MV-4-11 (cell line): ENCODE measurements at places on chromosomes 7 and 10.

DNA sequence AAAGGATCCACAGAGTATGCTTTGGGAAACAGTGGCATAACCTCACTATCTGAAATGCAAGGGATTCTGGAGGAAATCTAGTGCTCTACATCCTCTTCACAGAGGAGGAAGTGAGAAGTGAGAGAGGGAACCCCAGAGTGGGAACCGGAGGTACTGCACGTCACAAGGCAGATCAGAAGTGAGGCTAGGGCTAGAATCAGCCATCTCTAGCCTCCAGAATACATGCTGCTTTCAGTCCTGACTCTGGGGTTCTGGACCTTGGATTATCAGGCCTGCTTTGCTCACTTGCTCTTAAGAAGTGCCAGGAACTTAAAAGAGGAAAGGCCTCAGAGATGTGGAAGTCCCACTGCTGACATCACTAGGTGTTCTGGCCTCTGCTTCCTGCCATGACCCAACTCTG lies 25.7 kb downstream of the ZNF503 start:
- peak; percentile 86 for DNase-seq

- peak; percentile 40 for DNase-seq
Measured at GRCh38 chr7:55478700-55479099, 93.6 kb downstream of the VOPP1 start.

DNA sequence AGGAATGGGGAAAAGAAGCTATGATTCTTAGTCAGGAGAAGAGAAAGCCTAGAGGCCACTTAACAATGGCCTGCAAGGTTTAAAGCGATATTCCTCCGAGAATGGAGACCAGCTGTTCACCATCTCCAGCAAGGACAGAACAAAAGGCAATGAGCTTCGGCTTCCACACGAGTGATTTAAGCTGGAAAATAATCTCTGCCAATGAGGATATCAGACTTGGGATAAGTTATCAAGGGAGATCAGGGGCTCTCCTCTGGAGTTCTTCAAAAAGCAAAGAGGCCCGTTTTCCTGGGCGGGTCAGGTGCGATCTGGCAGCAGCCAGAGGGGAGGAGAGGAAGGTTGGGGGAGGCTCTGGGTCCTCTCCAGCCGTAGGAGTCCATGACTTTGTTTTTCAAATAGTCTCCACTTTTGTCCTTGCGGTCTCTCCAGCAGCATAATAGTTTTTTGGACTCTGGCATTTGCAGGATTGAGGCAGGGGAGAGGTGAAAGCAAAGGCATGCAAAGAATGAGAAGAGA lies 211.3 kb downstream of the SKIDA1 start:
- no peak for DNase-seq

GRCh38 chr10:52525761-52526160 lies 211.7 kb downstream of the DKK1 start:
- DNase-seq, result no peak

DNA sequence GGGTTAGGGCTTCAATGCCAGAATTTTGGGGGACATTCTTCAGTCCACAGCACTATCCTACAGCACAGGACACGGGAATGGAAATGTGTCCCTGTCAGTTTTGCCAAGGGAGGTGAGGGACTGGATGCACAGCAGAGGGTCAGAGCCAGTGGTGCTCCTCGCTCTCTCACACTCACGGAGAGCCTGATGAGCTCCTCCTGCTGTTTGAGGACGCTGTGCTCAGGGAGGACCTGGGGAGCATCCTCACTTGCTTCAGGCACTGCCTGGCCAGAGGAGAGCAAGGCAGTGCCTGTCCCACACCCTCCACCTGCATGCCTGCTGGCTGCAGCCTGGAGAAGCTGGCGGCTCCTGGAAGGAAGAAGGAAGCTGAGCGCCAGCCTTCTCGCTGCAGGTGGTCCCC lies 58.6 kb downstream of the RAMP3 start:
- no peak for DNase-seq

DNA sequence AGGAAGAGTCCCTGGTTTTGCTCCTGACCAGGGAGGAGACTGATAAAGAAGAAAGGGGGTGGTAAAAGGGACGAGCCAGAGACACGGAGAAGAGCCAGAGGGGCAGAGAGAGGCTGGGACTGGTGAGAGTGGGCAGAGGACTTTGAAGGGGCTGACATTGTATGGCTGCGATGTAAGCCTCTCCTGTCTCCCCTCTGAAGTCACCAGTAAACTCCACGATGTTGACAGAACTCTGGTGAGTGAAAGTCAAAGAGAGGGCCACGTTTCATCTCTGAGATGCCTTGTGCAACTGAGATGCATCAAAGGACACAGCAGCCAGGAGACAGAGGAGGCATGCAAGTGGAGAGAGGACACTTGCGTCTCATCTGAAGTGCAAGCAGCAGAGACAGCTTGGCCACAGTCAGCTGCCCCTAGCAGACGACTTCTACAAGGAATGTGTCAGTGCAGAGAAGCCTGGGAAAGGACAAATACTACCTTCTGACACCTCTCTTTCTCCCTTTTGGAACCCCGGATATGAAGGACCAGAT lies 54.3 kb downstream of the SMKR1 start:
- DNase-seq, result no peak

GRCh38 chr10:112115781-112116385 lies 67.7 kb downstream of the GPAM start:
- peak; percentile 35 for DNase-seq

GRCh38 chr10:45441239-45442190 lies 67.5 kb downstream of the ALOX5 start:
- no peak for DNase-seq

DNA sequence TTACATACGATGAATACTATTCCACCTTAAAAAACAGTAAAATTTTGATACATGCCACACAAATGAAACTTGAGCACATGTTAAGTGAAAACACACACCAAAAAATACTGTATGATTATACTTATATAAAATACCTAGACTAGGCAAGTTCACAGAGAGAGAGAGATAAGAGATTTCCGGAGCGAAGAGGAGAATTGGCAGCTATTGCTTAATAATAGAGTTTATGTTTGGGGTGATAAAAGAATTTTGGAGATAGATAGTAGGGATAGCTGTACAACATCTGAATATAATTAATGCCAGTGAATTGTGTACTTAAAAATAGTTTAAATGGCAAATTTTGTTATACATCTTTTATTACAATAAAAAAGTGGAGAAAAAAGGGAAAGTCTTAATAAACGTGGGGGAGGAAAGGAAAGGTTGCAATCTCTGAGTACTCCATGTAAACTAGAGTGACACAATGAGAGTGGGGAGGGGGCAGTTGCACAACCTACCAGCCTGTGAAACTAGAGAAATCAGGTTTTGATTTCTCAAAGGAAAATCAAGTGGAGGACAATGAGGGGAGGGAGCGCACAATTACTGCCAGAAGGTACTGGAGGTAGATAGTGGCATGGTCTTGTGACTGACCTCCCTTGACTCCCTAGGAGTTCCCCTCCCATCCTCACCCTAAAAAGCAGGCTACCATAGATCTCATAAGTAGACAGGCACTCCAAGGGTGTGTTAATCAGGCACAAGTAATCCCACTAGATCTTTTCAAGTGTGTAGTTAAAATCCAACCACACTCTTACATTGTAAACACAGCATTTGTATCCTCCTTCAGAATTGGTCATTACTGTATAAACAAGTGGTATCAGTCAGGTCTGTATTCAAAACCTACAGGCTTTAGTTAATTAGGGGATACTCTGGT lies 31.6 kb upstream of the ANK3 start:
- no peak for DNase-seq

GRCh38 chr10:35400595-35401268 lies 64.4 kb downstream of the CCNY start:
- DNase-seq, result no peak

DNA sequence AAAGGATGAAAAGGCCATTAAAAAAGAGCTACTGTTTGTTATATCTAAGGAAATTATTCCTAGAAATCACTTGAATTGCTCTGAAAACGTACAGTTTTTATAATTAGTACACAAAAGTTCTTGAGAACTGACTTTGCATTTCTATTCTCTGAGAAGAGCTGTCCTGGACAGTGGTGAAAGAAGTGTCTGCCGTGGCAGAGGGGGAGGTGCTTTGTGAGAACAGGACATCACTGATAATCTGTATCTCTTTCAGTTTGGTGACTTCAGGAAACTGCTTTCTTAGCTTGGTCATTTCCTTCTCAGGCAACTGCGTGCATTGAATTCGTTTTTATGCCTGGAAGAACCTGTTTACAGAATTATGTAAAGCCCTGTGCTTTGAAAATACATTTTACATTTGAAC lies 52.1 kb downstream of the POLL start:
- DNase-seq, result no peak

- DNase-seq, result no peak
Measured at GRCh38 chr10:17059197-17059688, 70.4 kb downstream of the CUBN start.

DNA sequence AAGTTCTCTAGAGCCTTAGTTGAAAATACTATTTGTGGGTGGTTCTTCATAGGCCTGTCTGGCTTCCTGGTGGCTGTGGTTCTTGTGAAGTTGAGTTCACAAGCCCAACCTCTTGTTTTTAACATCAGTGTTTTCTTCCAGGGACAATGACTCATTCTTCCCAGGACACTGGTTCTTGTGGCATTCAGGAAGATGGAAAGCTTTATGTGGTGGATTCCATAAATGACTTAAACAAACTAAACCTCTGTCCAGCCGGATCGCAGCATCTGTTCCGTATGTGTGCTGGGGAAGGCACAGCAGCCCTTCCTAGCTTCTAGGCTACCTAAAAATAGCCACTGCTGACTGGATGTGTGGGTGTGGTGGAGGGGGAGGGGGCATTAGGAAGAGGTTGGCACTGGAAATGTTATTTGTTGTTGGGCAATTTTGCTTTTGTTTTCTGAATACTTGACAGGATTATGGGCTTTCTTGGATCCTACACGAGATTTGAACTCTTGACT lies 3.9 kb downstream of the LSMEM1 start:
- no peak for DNase-seq

DNA sequence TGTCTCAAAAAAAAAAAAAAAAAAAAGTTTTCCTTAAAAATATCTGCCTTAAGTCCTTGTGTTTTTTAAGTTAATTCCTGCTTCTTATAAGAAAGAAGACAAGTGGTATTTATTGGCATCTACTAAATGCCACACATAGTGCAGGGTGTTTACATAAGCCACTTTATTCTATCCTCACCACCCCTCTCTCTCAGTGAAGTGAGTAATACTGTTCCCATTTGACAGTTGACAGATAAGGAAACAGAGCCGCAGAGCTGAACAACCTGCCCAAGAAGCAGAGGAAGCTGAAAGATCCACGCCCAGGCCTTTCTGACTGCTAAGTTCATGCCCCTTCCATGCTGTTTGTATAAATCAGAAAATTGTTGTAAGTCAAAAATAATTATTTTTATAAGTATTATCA lies 54.1 kb downstream of the ABLIM1 start:
- DNase-seq, result peak; percentile 27

DNA sequence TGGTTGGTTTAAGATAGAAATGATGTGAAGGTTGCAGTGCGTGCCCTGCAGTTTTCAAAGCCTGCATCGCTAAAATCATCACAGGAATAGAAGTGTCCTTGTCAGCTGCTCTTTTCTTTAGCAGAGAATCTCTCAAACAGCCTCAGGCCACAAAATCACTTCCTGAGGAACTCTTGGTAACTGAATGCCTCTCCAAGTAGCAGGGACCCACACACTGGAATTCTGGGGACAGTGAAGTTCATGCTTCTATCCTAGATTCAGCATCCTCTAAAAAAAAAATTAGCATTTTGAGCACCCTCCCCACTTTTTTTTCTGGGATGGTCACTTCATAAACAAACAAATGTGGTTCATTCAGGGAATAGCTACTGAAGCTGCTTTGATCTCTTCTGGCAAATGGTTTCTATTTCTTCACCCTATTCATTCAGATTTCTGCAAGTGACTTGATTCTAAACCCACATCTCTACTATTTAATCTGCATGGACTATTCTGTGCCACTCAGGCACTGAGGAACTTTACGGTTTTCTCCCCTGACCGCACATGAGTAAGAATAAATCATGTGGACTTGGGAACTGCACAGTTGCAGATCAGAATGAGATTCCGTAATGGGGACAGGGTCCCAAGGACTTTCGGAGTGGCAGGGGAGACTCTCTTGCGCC lies 306.9 kb downstream of the FRMD4A start:
- DNase-seq, result peak; percentile 21

- peak; percentile 23 for DNase-seq
Measured at GRCh38 chr10:9342885-9343570, 1288.5 kb downstream of the GATA3 start.

- DNase-seq, result no peak
Measured at GRCh38 chr10:118633786-118634185, 38.3 kb upstream of the PRLHR start.

DNA sequence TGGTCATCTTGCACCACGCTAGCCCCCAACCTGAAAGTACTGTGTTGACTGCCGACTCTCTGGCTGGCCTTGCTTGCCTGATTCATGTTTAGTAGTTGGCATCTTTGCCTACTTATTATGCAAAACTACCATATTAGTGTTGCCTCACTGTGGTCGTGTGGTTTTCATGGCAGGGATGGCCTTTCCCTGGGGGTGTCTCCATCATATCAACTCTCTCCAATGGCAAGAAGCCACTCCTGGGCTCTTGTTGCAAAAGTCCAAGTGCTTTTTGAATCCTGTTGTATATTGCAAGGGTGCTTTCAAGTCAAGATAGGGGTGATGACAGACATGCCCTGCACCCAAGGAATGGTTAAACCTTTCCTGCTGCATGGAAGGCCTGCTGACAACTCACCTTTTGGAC lies 39.4 kb downstream of the ABLIM1 start:
- no peak for DNase-seq

DNA sequence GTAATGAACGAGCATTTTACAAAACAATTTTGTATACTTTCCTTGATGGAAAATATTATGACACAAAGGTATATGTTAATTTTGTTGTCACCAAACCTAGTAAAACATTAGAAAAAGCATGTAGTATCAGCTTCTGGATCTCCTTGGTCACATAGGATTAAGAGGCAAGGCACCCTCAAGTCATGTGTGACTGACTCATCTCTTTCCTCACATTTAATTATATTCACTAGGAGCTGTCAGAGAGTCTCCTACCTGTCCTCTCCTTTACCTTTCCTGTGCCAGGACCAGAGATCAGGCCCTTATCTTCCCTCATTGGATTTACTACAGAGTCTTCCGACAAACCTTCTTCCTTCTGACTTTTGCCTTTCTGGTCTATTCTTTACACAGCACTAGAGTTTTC lies 111.3 kb upstream of the RPA3 start:
- no peak for DNase-seq

- no peak for DNase-seq
Measured at GRCh38 chr10:82277591-82277990, 402.6 kb downstream of the NRG3 start.

DNA sequence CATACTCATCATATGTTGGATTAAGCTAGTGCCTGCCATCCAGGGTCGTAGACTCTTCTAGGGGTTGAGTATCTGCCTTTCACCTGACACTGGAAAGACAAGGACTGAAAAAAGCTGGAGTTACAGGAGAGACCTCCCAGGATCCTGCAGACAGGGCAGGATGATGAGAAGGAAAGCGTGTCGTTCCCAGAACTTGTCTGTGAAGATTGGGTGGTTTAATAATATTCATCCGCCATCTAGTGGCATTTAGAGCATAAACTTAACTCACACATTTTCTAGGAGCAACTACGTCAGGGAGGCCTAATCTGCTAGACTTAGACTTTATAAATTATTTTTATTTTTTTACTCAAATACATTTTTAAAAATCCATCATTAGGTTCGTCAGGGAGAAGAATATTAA lies 59.6 kb downstream of the ADRB1 start:
- peak; percentile 44 for DNase-seq

GRCh38 chr10:58030208-58030607 lies 237.5 kb downstream of the IPMK start:
- no peak for DNase-seq
